ENCODE measurements at places on chromosomes 6 and 20.

GRCh38 chr6:118419448-118420394 lies 128.4 kb upstream of the PLN start:
- DNase-seq: no peak

DNA sequence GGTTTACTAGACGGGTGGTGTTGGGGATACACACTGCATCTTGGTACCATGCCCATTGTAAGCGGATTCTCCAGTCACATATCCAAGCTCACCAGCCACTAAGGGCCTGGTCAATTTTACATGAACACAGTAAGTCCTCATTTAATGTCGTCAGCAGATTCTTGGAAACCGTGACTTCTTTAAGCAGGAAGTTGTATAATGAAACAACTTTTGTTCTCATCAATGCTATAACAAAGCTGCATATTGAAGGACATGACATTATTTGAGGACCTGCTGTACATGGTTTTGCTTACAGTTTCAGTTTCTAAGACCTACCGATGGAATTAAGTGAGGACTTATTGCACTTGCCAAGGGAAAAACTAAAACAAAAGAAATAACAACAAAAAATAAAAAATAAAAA lies 295.6 kb downstream of the SYNE1 start:
- no peak for DNase-seq

DNA sequence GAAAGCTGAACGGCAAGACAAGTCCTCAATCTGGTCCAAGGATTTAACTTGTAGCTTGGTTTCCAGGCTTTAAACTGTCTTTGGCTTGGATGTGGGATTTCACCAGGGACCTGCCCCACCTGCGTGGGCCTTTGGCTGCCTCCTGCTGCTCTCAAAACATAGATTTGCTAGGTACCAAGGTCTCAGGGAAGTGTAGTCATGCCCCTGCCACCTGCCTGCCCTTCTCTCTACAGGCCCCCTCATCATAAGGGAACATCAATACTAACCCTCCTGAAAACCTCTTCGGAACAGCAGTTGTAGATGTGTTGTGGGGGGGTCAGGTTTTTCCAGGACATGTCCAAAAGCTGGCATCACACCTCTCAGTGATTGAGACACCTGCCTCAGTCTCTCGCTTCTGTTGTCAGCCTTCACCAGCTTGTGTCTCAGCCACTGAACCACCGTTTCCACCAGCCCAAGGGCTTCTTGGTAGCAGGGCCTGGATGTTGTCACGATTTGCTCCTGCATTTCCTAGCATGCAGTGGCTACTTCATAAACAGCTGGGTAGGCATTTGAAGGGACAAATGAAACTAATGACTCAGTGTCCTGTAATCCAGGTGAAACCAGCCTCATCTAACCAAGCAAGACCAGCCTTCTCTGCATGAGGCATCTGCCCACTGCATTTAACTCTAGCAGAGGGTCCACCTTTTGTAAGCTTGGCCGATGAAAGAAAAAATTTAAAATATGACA lies 141.6 kb upstream of the THBS2 start:
- DNase-seq: no peak

- DNase-seq: no peak
Observed at GRCh38 chr20:25738198-25738597, 41.5 kb upstream of the ZNF337 start.

GRCh38 chr20:19549896-19550295 lies 208.2 kb upstream of the RIN2 start:
- no peak for DNase-seq

- no peak for DNase-seq
Observed at GRCh38 chr6:155154158-155154830, 109.5 kb upstream of the CLDN20 start.

DNA sequence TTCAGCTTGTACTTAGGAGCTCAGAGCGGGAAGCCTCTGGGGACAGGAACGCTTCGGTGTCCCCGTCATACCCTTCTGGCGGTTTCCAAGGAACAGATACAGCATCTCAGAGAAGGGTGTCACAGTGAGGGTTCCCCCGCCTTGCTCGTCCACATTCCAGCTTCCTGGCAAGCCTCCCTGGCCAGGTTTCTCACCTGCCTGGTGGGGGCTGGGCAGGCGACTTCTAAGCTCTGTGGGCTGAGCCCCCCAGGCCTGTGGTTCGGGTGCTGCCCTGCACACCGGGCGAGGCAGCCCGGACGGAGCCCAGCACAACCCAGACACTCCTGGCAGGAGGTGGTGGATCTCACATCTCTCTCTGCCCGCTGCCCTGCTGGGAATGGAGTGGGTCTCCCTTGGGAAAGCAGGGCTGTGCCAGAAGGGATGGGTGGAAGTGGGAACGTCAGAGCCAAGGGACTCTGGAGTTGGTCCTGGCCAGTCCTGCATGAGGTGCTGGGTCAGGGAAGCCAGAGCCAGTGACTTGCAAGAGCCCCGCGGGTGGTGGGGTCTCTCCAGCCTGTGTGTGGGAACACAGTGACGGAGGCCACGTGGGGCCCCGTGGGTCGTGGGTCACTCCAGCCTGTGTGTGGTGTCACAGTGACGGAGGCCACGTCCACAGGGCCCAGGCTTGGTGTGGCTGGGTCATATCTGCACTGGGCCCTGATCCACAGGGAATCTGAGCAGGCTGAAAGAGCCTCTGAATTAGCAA lies 47.7 kb upstream of the SMOC2 start:
- DNase-seq: no peak

- no peak for DNase-seq
Observed at GRCh38 chr6:163392533-163392932, 22.0 kb upstream of the QKI start.

GRCh38 chr6:158969148-158969547 lies 30.9 kb downstream of the RSPH3 start:
- no peak for DNase-seq

DNA sequence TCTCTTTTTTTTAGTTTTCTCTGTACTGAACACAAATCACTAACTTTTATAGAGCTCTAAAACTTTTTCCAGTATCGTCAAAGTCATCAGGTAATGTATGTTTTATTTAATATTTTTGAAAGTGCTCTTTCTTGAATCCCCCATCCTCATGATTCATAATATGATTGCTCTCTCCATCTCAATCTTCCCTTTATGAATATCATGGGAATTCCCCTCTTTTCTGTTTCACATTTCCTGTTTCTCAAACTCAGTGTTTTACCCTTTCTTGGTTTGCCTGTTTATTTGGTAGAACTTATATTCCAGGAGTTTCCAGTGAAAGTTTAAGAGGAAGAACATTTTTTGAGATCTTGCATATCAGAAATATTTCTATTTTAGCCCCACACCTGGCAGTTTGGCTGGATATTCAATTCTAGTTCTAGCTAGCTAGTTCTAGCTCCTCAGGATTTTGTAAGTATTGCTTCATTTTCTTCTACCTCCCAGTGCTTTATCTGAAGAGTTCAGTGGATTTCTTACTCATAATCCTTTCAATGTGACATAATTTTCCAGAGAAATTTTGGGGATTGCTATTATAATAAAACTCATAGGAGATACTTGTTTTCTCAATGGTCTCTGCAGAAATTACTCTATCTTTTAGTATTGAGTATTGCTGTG lies 6.1 kb upstream of the C6orf58 start:
- no peak for DNase-seq

DNA sequence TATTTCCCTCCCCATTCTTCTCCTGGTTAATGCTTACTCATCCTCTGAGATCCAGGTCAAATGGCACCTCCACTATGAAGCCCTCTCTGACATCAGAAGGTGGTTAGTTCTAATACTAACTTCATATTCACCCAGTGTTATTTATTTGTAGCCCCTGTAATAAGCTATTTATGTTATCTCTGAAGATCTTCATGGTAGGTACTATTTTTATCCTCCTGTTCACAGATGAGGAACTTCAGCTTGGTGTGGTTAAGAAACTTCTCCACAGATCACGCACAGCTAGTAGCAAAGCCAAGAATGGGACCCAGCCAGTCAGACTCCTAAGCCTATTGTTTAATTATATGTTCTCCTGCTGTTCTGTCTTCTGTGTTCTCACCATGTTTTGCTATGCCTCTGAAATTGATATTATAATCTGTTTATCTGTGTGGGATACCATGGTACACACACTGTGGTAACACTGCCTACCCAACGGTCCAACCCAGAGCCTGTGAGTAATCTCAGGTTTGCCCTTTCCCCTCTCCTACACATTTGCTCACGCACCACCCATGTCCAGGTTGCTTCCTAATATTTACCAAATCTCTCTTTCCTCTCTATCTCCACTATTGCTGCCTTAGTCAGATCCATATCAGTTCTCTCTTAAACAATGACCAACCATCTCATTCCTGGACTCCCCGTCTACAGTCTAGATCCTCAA lies 98.4 kb downstream of the IPCEF1 start:
- DNase-seq: no peak

GRCh38 chr20:53655625-53656292 lies 62.1 kb upstream of the ZNF217 start:
- DNase-seq: no peak

DNA sequence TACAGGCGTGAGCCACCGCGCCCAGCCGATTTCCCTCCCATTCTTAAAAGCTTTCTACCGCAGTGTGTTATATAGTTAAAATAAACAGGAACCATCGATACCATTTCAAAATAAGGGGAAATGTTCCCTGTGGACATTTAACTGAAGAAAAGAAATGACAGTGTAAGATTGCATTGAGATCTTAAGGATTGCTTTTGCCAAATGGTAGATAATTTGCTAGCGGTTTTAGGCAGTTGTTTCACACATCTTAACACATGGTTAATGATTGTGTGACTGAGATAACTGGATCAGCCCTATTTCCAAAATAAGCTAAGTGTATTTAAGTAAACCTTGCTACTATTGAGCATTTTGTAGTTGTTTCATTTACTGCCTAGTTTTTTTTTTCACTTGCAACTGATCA lies 15.6 kb downstream of the STX16 start:
- no peak for DNase-seq

DNA sequence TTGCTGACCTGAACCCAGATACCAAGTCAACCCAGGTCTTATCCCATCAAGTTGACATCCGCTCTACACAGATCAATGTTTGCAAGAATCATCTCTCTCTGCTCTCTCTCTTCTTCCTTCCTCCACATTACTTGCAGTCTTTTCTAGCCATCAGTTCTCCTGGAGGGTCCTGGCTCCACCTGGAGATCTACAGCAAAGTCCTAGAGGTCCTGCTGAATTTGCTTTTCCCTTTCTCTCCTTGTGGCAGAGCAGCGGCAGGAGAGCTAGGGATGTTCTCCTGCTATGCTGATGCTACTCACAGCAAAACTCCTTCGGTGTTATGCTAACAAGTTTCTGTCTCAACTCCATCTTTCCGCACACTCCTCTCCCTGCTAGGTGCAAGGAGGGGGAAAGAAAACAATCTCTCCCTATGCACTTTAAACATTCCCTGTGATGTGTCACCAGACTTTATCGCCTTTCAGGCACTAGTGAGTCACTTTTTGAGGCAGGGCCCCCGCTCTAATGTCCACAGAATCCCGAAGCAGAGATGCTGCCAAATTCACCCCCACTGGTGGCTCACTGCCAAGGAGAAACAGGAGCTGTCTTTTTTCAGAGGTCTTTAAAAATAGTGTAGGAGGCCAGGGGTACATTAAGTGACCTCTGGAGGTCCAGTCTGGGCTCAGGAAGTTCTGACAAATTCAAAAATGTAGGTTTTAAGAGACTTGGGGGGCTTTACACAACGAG lies 62.6 kb downstream of the FAM50B start:
- DNase-seq: peak; percentile 53

GRCh38 chr6:30960907-30961673 lies 20.3 kb downstream of the MUCL3 start:
- no peak for DNase-seq

DNA sequence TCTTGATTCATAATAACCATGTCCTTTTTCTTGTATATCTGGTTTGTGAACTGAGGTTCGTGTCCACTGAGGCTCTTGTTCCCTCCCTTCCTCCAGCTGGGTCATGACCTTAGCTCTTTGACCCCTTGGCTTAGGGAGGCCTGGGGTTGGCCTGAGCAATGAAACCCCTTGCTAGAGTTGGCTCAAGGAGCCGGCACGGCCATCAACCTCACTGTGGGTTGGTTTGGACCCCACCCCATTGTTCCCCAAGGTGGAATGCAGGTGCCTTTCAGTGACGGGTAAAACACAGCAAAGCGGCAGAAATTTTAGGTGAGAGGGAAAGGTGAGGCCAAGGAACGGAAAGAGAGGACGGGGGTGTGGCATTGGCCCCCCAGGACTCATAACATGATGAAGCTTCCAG lies 44.5 kb upstream of the PHACTR3 start:
- DNase-seq: no peak

- no peak for DNase-seq
Observed at GRCh38 chr20:539191-539590, 4.4 kb downstream of the CSNK2A1 start.

GRCh38 chr6:124123617-124124209 lies 320.0 kb downstream of the NKAIN2 start:
- DNase-seq: no peak

Data from 8988T (cell line).